Fibroblast of villous mesenchyme (primary cell): ENCODE measurements at places on chromosomes 4 and X. TPM values are rescaled to one million over a fixed set of nuclear protein-coding genes. Genes with fewer than 3 reads are reported as not detected.

The KDM6A gene
- 24.2 and 27.6 TPM in 2 replicates for total RNA-seq

The TLR8 gene
- total RNA-seq: not detected in 2 replicates

The ANOS1 gene
- 1.7 and 1.9 TPM in 2 replicates for total RNA-seq

The MAGEE2 gene
- not detected in 2 replicates for total RNA-seq

The AMTN gene
- total RNA-seq: not detected in 2 replicates

The USP9X gene
- total RNA-seq: 176 and 180 TPM in 2 replicates

The GPR119 gene
- not detected in 2 replicates for total RNA-seq

The GUCY1B1 gene
- total RNA-seq: 1.7 and 1.9 TPM in 2 replicates

The OTOP1 gene
- not detected in 2 replicates for total RNA-seq

The STEEP1 gene
- 26.8 and 32.5 TPM in 2 replicates for total RNA-seq

The CSAG1 gene
- not detected in 2 replicates for total RNA-seq

The MAGEA10 gene
- not detected in 2 replicates for total RNA-seq

The NPY2R gene
- total RNA-seq: not detected in 2 replicates

The AREG gene
- total RNA-seq: under 0.01 TPM in 1 of 2 replicates, not detected in the other

The FTHL17 gene
- not detected in 2 replicates for total RNA-seq

The RHOH gene
- total RNA-seq: under 0.01 TPM in 1 of 2 replicates, not detected in the other

The HS6ST2 gene
- total RNA-seq: not detected in 2 replicates

The PABPC1L2A gene
- not detected in 2 replicates for total RNA-seq

The COX7B2 gene
- total RNA-seq: not detected in 2 replicates

The SPACA5 gene
- total RNA-seq: not detected in 2 replicates

The SLC10A6 gene
- under 0.01 TPM in 1 of 2 replicates, not detected in the other for total RNA-seq

The GC gene
- not detected in 2 replicates for total RNA-seq

The GPM6B gene
- under 0.01 and 1.3 TPM in 2 replicates for total RNA-seq

The GALNTL6 gene
- not detected in 2 replicates for total RNA-seq

The CRMP1 gene
- under 0.01 TPM in 1 of 2 replicates, not detected in the other for total RNA-seq

The TMEM31 gene
- total RNA-seq: 0.32 TPM in 1 of 2 replicates, not detected in the other

The NELFA gene
- total RNA-seq: 17.7 and 18.1 TPM in 2 replicates
